Brain microvascular endothelial cell (primary cell): ENCODE measurements at places on chromosomes 12 and 14.

DNA sequence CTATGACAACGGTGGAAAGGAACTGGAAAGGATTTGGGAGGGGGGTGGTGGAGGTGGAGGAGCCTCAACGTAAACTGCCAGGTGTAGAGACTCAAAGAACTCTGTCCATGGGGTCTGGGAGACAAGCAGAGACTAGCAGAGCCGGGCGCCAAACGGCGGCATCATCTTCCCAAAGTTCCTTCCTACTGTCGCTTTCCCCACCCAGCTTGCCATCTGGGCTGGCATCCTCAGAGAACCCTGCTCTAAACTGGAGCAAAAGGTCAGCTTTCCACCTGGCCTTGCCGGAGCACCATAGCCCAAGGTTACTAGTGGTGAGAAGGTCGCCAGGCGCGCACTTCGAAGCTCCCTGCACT lies 4.0 kb upstream of the IRF2BPL start:
- no peak for DNase-seq

DNA sequence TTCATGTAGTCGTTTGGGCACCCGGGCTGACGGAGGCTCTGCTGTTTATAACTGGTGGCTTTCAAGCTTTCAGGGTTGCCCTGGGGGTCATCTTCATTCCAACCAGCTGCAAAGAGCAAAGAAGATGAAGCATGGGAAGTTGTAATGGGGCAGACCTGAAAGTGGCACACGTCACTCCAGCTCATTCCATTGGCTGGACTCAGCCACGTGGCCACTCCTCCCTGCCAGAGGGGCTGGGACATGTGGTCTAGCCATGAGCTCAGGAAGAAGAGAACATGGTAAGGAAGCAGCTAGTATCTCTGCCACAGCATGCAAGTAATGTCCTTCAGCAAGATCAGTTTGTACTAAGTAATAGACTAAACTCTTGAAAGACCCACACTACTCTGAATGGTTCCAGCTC lies 51.7 kb upstream of the FERMT2 start:
- no peak for DNase-seq

GRCh38 chr12:4471256-4471655 lies 25.6 kb upstream of the FGF6 start:
- DNase-seq = no peak

GRCh38 chr14:96095581-96096476 lies 56.7 kb downstream of the C14orf132 start:
- peak; percentile 76 for DNase-seq

- peak; percentile 19 for DNase-seq
These were observed 50.3 kb upstream of the ANP32D start for GRCh38 chr12:48422060-48422459.

DNA sequence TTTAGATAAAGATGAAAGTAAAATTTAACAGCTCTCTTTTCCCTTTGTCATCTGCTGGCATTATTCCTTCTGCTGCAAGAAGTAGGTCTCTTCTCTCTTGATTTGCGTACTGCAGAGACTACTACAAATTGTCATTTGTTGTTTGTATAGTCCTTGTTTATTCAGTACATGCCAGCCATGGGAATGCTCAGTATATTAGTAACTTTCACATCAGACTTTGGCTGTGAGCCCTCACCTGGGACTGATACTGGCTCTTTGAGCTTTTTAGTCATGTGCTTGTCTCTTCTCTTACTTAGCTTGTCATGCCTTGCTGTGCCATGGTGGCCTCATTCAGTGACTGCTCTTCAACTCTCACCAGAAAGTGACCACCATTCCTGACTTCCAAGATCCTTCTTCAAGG lies 169.8 kb downstream of the PRKCH start:
- no peak for DNase-seq

DNA sequence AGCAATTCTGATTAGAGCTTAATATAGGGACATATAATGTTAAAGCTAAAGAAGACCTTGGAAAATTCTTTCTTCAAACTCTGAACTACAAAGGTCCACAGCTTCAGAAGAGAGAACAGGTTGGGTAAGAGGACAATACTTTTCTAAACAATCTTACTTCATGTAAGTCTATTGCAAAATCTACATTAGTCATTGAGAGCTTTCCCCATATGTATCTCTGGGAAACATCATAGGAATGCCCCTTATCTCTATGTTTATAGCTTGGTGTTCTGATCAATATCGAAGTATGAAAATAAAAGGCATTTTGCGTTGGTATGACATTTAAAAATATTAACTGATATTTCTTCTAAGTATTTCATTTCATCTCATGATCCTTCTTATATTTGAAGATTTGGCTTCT lies 962.6 kb downstream of the AACS start:
- DNase-seq = no peak

DNA sequence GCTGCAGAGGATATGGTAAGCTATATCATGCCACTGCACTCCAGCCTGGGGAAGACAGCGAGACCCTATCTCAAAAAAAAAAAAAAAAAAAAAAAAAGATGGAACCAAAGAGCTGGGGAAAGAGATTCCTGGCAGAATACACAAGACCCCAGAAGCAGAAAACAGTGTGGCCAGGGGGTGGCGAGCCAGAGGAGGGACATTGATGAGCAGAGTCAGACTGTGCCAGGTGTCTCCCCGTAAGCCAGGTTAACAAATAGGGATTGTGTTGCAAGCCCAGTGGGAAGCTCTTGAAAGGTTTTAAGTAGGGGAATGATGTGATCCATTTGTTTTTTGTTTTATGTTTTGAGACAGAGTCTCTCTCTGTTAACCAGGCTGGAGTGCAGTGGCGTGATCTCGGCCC lies 56.1 kb downstream of the FIGNL2 start:
- DNase-seq = no peak

- no peak for DNase-seq
These were observed 41.8 kb upstream of the FOXN3 start for GRCh38 chr14:89458713-89459420.

DNA sequence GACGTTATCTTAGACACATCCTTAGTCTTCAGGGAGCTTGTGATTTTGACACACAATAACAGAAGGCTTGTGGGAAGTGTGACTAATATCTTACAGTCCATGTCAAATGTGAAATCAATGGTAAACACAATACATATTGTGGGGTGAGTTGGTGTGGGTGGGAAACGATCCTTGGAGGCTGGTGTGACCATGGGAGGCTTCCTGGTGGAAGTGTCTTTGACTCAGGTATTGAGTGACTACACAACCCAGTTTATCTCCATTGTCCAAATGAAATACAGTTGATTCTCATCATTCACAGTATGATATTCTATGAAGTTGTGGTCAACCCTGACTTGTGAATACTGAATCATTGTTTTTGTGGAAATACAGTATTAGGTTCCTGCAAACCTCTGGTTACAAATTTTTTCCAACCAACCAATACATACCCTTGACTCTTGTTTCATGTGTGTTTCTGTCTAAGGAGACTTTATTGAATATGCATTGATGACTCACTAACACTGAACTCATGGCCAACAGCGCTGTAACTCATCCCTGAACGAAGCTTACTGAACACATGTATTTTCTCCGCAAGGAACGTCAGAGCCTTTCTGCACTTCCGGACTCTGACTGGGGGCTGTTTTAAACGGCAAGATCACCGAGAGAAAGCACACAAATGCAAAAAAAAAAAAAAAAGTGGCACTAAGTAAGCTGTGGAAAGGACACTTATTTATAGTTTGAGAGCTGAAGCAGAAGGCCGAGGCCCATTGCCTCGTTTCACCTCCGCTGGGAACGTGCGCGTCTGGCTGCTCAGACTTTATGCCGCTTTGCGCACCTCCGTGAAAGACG lies 59.0 kb downstream of the CLMN start:
- peak; percentile 85 for DNase-seq

GRCh38 chr14:80323038-80323665 lies 111.8 kb upstream of the DIO2 start:
- no peak for DNase-seq

GRCh38 chr14:89451229-89451628 lies 34.2 kb upstream of the FOXN3 start:
- no peak for DNase-seq

- peak; percentile 18 for DNase-seq
These were observed 158.4 kb downstream of the KLHL28 start for GRCh38 chr14:44803239-44803905.

GRCh38 chr14:31252865-31253264 lies 45.3 kb upstream of the HECTD1 start:
- no peak for DNase-seq

DNA sequence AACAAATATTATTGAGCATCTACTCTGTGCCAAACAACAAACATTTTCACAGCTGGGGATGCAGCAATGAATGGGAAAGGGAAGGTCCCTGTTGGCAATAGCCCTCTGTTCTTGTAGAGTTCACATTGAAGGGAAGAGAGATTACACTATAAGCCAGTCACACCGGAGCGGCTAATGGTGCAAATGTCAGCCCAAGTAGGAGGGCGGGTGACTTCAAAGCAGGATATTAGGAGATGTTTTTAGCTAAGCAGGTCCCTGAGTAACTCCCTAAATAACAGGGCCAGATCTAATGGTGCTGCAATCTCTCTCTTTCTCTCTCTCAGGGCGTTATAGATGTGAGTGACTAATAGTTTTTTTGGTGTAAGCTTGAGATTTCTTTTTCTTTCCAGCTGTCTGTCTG lies 30.7 kb downstream of the FLVCR2 start:
- DNase-seq = no peak

- no peak for DNase-seq
These were observed 17.6 kb downstream of the CCDC88C start for GRCh38 chr14:91399868-91400640.

DNA sequence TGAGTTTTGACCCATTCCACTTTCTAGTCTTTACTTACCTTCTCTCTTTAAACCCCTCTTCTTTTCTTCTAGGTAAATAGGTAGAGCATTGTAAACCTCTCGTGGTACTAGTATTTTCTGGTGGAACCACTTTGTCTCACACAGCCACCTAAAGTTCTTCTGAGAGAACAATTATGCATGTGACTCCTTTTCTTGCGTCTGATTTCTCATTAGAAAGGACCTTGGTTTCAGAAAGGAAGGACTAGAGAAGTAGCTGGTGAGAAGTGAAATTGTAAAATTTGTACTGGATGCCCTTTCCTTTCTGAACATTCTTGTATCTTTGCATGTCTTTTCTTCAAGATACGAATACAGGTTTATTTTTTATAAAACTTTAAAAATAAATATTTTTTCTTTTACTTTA lies 99.0 kb downstream of the NUBPL start:
- no peak for DNase-seq

DNA sequence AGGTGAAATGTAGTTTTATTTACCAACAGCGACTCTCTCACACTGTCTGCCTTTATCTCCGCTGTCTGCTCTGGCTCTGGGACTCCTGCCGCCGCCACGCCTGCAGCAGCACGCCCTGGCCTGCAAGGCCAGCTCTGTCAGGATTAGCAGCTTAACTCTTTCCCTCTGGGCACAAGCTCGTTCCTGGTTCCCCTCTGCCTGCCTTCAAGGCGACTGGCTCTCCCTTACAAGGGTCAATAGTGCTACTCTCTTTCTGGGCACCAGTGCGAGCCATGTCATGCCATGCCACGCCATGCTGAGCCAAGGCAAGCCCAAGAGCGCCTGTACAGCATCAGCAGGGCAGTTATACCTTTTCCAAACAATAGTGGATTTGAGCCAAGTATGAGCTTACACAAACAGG lies 3.6 kb upstream of the CLEC2B start:
- DNase-seq = no peak

DNA sequence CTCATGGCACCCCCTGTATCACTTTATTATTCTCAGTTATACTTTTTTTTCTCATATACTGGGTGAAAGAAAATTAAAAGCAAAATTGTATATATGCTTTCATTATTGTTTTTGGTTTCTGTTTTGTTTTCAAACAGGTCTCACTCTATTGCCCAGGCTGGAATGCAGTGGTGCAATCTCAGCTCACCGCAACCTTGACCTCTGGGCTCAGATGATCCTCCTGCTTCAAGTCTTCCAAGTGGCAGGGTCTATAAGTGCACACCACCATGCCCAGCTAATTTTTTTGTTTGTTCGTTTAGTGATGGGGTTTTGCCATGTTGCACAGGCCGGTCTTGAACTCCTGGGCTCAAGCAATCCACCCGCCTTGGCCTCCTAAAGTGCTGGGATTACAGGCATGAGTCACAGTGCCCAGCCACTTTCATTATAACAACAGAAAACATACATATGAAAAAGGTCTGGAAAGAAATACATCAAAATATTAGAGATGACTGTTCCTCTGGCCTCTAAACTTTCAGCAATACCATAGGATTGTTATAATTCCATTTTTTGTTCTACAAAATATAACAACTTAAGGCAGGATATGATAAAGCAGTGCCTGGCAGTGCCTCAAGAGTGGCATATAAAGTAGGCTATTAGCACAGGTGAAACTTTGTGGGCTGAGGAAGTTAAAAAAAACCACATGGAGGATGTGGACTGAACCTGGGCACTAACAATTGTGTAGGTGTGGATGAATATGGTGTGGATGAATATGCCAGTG lies 5.8 kb upstream of the NTN4 start:
- DNase-seq = no peak

DNA sequence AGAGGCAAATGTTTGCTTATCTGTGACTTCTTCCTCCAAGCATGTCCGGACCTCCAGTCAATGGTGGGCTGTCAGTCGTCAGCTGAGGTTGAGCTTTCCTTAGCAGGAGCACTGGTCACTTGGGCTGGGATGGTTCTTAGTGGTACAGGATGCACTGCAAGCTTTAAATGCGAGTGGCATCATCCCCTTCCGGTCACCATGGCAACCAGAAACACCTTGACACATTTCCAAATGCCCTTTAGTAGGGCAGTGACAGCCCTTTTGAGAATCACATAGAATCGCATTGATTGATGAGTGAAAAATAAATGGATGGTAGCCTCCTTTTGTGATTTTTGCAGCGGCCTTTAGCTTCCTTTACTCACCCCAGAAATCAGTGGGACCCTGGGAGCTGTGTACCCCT lies 24.1 kb downstream of the NTF3 start:
- no peak for DNase-seq

- no peak for DNase-seq
These were observed 56.9 kb upstream of the DHRS4 start for GRCh38 chr14:23896609-23897153.

GRCh38 chr12:130079279-130079678 lies 83.0 kb upstream of the FZD10 start:
- DNase-seq = no peak

- DNase-seq = no peak
These were observed 144.7 kb downstream of the GPHN start for GRCh38 chr14:66652525-66653106.

GRCh38 chr14:69042299-69042698 lies 63.2 kb upstream of the ACTN1 start:
- DNase-seq = no peak

DNA sequence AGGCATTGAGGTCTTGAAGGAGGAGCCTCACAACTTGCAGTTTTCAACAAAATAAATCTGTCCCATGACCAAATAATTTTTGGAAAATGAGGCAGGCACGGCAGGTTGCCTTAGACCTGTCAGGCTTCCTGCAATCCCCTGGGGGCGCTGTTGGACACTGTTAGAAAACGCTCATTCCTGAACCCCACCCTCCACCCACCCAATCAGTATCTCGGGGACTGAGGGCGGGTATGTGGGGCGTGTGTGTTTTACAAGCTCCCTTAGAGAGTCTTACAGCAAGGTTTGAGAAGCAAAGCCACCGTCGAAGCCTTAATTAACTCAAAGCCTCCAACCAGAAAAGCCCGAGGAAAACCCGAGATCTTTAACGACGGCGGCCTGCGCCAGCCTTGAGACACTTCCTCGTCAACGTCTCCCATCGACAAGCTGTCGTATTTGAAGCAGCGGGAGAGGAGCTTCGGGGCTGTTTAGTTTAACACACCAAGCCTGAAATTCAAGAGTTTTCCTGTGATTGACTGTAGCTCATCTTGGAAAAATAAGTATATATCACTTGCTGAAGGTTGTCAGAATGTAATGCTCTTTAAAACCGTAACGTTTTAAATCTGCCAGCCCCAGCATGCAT lies 123.0 kb downstream of the GLT1D1 start:
- peak; percentile 16 for DNase-seq

- no peak for DNase-seq
These were observed 145.3 kb downstream of the NTF3 start for GRCh38 chr12:5577211-5577612.
